Activated CD4-positive, alpha-beta T cell treated with anti-CD3 and anti-CD28 coated beads, Interleukin-2, Interleukin-6, amounts not matched to agents 100 ng/mL and 50 ng/mL, durations not matched to agents 16 hours and 8 hours (primary cell): ENCODE measurements at places on chromosomes 7 and 10.

GRCh38 chr7:16129431-16130110, 291.8 kb downstream of the CRPPA start:
- DNase-seq, result no peak

DNA sequence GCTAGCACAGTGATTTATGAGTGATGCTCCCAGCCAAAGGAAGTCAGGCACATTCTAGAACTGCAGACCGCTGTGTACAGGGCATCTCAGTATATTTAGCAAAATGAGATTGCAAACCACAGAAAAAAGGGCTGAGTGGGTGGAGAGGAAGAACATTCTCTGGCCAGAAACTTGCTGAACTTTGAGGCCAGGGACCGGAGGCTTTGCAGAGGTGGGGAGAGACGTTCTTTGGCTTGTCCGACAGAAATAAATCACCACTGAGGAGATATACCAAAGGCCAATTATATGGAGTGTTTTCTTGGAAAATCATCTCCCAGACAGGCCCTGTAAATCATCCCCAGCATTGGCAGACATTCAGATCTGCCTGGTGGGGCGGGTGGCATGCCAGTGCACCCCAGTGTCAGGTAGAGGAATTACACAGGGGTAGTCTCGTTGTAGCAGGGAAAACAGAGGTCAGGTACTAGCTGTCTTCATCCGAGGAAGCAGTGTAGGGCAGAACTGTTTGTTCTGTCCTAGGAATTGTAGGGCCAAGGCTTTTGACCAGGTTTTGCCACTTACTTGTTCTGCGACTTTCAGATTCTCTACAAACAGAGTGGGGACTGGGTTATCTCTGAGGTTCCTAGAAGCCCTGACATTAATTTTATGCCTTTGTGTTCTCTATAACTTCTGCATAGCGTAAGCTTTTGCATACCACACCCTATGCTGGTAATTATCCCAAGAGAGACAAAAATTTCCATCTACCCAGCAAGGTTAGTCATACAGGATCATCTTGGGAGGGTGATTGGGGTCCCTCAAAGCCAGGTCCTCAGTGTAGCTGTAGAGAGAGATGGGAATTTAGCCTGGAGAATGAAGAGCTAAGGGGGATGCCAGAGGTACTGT, 655.6 kb downstream of the LRMDA start:
- DNase-seq, result peak; percentile 10

DNA sequence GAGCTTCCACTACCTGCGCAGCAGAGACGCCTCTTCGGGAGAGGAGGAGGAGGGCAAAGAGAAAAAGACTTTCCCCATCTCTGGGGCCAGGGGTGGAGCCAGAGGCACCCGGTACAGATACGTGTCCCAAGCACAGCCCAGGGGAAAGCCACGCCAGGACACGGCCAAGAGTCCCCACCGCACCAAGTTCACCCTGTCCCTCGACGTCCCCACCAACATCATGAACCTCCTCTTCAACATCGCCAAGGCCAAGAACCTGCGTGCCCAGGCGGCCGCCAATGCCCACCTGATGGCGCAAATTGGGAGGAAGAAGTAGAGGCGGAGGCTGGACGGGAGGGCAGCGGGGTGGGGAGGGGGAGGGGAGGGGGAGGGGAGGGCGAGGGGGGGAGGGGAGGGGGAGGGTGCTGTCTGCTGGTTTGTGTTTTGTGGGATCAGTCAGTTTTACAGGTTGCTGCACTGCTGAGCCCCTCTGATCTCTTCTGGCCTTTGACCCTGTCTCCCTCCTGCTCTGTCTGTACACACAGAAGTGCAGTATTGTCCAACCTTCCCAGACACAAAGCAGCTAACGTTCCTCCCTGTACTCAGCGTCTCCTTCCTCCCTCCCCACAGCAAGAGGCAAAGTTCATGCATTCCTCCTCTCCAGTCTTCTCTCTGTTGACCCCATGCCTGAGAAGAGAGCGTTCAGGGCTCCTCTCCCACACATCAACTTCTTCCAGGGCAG, 9.3 kb downstream of the UCN3 start:
- no peak for DNase-seq

DNA sequence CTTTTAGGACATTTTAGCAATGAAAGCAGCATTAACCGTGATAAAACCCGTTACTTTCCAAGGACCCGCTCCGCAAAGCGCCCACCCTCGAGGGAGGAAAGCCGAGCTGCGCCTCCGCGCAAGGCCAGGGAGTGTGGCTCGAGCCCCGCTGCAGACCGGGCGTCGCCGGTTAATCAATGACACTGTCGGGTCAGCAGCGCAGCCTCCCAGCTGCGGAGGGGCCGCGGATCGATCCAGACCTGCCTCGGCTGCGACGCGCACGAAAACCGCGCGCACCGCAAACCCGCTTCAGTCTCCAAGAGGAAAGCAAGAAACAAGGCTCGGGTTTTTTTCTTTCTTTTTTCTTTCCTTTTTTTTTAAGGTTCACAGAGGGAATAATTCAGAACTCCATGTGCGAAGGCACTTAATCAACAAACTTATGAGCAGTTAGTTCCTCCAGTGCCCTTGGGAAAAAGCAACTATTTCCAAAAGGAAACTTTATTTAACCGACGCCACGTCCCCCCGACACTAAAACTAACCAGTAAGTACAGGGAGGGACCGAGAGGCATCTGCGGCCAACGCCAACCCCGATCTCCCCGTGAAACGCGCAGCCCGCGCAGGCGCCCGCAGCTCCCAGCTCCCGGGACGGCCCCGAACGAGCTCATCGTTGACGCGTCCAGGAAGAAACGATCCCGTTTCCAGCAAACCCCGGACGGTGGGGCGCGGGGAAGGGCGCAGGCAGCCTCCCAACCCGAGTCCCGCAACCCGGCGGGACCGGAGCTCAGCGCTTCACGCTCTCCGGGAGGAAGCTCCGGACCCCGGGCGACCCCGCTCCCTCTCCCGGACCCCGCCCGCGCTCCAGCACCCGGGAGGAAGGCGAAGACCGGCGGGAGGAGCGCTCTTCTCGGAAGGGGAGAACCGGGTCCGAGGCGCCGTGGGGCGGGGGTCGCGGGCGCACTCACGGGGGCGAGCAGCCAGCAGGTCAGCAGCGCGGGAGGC, 598 bp downstream of the VIPR2 start:
- no peak for DNase-seq

DNA sequence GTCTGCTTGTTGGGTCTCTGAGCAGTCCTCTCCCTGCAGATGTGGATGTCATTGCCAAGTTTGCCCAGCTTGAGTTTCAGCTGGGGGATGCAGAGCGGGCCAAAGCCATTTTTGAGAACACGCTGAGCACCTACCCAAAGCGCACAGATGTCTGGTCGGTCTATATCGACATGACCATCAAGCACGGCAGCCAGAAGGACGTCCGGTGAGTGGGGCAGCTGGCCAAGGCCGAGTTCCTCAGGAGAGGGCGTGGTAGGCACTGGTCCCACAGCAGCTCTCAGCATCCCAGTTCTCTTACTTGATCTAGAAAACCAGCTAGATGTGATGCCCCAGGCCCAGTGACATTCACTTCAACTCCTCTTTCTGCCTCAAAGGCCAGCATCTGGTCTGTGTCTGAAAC, 7.7 kb downstream of the CALHM2 start:
- DNase-seq, result no peak

GRCh38 chr7:22732556-22733126, 5.6 kb downstream of the IL6 start:
- DNase-seq, result no peak

GRCh38 chr10:64350665-64351064, 829.5 kb downstream of the REEP3 start:
- DNase-seq, result no peak

DNA sequence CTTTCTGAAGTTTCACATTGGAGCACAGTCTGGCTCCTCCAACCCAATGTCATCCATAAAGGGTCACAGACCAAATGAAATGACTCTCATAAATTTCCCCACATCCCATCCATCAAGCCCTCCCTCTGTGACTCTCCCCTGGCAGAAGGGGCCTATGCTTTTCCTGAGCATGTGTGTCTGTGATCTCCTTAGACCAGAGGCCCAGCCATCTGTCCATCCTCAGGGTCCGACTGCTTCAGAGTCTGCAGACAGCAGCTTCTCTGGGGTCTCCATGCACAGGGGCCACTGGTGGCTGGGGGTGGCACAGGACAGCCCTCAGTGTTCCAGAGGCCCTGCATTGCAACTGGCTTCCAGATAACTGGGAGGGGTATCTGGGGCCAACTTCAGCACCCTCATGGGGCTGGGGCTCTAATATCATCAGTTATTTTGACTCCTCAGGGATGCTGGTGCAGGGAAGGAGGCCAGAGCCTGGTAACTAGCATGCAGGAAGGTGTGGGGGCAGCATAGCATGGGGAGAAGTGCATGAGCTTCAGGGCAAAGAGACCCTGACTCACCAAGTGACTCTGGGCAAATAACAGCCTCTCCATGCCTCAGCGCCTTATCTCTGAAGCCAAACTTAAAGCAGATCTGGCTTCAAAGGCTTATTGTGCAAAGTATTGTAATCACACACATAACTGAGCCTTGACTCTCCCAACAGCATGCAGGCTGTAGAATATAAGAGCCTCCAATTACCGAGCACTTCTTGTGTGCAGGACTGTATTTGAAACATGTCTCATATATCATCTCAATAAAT, 266.9 kb downstream of the GRID1 start:
- DNase-seq, result no peak

DNA sequence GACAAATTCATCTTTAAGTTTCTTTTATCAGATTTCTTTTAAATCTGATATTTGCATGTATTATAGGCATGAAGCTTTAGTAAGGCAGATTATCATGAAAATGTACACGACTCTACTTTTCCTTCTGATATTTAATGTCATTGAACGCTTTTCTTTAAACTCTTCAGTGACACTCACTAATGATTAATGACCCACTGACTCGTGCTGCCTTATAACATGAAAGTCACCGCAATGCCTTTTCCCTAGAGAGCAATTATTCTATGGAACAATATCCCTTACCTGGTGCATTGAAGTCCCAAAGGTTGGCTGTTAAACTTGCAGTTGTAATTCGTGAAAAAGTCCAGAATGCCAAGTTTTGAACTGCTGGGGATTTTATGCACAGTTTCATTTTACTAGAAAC, 33.4 kb upstream of the HGF start:
- no peak for DNase-seq

- no peak for DNase-seq
Observed at GRCh38 chr10:5891009-5891408, 966 bp downstream of the FBH1 start.

DNA sequence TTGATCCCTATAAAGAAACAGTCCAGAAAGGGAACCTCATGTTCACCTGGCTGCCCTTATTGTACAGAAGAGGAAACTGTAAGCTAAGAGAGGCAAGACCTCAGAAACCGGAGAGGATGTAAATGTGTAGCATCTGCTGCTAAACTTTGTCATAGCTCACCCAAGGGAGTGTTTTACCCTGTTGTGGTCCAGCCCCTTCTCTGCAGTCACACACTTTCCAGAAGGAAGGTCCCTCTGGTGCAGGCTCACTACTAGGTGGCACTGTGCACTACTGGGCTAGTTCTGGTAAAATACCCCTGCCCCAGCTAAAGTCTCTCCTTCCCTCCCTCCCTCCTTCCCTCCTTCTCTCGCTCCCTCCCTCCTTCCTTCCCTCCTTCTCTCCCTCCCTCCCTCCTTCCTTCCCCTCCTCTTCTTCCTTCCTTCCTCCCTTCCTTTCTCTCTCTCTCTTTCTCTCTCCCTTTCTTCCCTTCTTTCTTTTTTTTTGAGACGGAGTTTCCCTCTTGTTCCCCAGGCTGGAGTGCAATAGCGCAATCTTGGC, 42.5 kb upstream of the LCOR start:
- peak; percentile 63 for DNase-seq

- DNase-seq, result no peak
Observed at GRCh38 chr7:99028261-99028973, 115.5 kb downstream of the SMURF1 start.

DNA sequence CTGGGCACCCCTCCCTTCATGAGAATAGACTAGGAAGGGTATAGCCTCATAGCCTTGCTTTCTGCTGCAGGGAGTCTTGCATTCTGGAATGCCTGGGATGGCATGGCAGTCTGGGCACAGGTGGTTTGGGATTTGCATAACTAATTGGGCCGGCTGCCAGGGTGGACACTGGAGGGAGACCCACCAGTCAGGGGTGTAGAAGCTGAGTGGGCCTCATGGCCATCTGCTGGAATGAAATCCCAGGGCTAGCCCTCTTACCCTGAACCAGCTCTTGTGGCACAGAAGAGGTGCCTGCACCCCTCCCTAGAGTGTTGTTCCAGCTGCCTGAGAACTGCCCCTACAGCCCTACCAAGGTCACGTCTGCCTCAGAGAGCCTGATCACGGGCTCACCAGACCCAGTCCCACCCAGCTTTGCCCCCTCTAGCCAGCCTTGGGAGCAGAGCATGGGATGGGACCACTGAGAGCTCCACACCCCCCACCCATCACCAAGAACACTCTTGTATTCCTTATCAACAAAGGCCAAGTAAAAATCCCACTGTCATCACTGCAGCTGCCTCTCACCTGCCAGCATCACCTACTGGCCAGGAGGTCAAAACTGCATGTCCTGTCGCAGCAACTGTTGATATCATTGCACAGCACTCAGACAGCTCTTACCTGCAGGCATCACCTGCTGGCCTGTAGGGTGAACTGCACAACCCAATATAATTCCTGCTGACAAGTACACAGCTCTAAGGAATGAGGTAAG, 148.9 kb downstream of the ZEB1 start:
- DNase-seq, result no peak

GRCh38 chr7:64098-64915, 128.1 kb upstream of the FAM20C start:
- DNase-seq, result no peak

- no peak for DNase-seq
Observed at GRCh38 chr7:42080841-42081586, 156.0 kb downstream of the GLI3 start.

DNA sequence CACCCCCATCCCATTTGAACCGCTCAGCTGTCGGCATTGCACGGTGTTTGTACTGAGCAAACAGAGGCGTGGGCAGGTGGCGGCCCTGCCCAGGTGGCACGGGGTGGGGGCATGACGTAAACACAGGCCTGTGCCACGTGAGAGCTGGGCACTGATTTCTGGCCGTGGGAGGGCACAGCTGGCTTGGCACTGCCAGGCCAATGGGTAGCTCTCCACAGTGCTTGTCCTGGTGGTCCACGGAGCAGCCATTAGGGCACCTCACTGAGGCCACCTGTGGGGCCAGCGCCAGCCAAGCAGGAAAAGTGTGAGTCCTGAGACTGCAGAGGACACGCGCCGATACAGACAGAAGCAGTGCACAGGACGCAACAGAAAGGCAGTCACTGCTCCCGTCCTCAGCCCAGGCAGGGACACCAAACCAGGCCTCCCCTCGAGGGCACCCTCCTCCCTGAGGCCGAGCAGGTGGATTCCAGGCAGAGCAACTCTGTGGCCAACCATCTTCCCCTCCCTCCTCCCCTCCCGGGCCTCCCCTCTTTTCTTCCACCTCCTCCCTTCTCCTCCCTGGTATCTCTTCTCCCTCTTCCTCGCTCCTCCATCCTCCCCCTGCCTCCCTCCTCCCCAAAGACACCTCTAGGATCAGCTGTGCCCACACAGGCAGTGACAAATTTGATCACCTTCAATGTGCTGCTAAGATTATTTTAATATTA, 258.7 kb downstream of the ELFN1 start:
- DNase-seq, result no peak
